Trophoblast cell (in vitro differentiated cells and primary cell): ENCODE measurements at places on chromosomes 6 and 20.

- H3K27ac ChIP-seq: no peak overlapping the region
- H3K27me3 ChIP-seq: no peaks in the 10 kb centered on the region
- H3K4me3 ChIP-seq: no peak overlapping the region
- H3K4me1 ChIP-seq: no peaks in the 10 kb centered on the region
- no peak for DNase-seq
Observed at GRCh38 chr6:33967966-33968724, 164.3 kb upstream of the MLN start.

DNA sequence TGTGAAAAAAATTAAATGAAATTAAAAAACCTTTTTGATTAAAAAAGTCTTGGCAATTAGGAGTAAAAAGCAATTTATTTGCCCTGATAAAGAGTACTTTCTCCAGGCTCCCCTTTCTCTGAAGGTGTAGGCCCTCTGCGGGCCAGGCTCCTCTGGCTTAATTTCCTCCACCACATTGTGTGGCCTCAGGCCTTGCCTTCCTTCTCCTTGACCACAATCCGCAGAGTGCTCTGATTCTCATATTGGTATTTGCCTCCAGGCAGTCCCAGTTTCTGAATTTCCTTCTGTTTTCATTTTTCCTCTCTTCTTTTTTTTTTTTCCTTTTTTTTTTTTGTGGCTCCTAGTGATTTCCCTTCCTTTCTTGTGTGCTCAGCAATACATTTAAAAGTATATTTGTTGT is 96.4 kb downstream of the AIG1 start:
- DNase-seq: peak; percentile 80
- H3K36me3 ChIP-seq: no peaks in the 10 kb centered on the region
- peaks cover 11% of the 10 kb centered on the region for H3K4me1 ChIP-seq
- H3K27me3 ChIP-seq: no peaks in the 10 kb centered on the region

DNA sequence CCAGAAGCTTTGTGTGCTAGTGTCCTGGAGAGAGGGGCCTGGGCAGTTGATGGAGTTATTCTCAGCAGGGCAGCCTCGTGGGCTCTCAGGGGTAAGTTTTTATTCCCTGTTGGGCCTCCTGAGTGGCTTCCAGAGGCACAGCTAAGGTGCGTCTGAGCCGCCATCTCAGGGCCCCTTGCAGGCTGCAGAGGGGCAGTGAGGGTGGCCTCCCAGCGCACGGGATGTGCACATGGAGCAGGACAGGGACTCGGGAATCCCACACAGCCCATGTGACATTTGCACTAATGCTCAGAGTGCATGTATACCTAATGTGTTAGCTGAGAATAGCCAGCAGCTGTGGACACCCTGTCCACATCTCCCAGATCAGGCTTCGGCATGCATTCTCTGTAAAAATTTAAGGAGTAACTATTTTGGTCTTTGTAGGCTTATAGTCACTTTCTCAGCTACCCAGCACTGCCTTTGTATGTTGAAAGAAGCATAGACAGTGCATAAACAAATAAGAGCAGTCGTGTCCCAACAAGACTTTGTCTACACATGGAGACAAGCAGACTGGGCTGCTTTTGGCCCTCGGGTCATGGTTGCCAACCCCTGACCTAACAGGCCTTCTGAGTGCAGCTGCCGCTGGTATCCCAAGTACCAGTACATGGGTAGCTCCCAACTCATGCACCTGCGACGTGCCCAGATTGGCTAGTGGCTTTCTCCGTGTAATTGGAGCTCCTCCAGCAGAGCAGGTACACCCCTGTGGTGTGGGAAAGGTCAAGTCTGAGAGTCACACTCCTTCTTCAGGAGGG is 18.6 kb upstream of the CST9L start:
- no peak overlapping the region for H3K4me3 ChIP-seq
- H3K36me3 ChIP-seq: no peaks in the 10 kb centered on the region
- H3K4me1 ChIP-seq: no peaks in the 10 kb centered on the region
- no peak overlapping the region for H3K27ac ChIP-seq

DNA sequence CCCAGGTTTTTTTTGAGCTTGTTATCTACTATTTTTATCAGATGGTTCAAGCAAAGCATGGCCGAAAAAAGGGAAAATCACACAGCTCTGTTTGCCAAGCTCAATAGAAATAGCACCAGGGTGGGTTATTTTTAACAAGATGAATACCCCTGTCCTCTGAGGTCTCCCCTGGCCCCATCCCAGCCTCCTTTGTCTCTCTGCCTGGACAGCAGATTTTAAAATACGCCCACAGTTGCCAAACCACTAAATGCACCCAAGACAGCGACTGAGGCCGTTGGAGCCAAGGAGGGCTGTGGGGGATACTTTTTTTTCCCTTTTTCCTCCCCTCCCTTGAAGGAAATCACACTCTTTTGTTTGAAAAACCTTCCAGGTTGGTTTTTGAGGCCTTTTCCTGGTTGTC is 106.6 kb downstream of the VEGFA start:
- peaks cover 4% of the 10 kb centered on the region for H3K4me1 ChIP-seq
- no peaks in the 10 kb centered on the region for H3K27me3 ChIP-seq
- H3K4me3 ChIP-seq: no peak overlapping the region

DNA sequence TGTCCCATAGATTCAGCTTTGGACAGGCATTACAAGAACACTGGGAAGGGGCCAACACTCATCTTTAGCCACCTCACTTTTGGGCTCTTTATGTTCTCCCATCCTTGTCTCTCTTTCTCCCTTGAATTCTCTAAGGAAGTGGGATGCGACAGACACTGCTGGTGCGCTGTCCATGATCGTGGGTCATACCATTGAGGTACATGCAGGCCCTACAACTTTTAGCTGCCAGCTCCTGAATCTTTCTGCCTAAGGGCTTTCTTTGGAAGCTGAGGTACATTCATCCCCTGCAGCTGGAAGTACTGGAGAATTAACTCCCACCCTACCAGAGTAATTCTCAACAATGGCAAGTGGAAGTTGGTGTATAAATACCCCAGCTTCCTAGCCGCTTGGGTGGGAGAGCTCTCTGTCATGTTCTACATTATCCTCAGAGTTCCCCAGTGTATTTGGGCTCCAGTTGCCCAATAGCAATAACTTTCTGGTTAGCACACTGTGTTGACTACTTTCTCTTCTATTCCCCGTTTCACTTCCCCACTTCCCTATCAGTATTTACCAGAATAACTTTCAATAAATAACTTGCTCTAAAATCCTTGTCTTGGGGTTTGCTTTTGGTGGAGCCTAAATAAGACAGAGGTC is 309.4 kb upstream of the RNF24 start:
- H3K4me1 ChIP-seq: no peaks in the 10 kb centered on the region
- H3K36me3 ChIP-seq: no peaks in the 10 kb centered on the region
- H3K27ac ChIP-seq: no peak overlapping the region
- H3K4me3 ChIP-seq: no peak overlapping the region
- H3K27me3 ChIP-seq: no peaks in the 10 kb centered on the region
- no peak for DNase-seq

- H3K4me3 ChIP-seq: no peak overlapping the region
- no peaks in the 10 kb centered on the region for H3K36me3 ChIP-seq
- no peak overlapping the region for H3K27ac ChIP-seq
- no peak for DNase-seq
Observed at GRCh38 chr6:18515767-18516166, 128.6 kb downstream of the RNF144B start.
